ENCODE measurements at places on chromosomes 6 and 20. TPM values are rescaled to one million over a fixed set of nuclear protein-coding genes. Genes with fewer than 3 reads are reported as not detected.
A peak's percentile ranks its signal among the peaks of the same experiment; 100 is the strongest.

DNA sequence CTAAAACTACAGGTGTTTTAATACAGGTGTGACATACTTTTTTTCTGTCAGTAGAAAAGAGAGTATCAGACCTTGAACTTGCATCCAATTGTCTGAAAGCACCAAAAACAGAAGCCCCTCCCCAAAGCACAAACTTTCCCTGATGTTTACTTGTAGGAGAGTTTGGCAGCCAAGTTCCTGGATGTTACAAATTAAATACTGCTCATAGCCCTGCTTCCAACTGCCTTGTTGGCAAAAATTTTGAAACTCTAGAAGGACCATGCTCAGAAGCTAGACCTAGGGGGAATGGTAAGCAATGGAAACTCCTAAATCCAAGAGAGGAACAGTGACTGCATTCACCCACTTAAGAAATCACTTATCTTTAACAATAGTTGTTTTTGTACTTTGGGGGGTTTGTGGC, 17.0 kb upstream of the ARG1 start:
- no peak for DNase-seq

GRCh38 chr6:161833099-161833860, 559.4 kb upstream of the AGPAT4 start:
- no peak for DNase-seq

- DNase-seq: no peak
Observed at GRCh38 chr6:49506569-49507111, 6.9 kb downstream of the GLYATL3 start.

- no peak for DNase-seq
Observed at GRCh38 chr20:63547725-63548480, at the start of gene SRMS. TSS of gene SRMS (minus strand) at chr20:63547749. CDS start at chr20:63547463, 286 bp downstream.

- DNase-seq: no peak
Observed at GRCh38 chr6:1144842-1145767, 166.8 kb upstream of the FOXQ1 start.

DNA sequence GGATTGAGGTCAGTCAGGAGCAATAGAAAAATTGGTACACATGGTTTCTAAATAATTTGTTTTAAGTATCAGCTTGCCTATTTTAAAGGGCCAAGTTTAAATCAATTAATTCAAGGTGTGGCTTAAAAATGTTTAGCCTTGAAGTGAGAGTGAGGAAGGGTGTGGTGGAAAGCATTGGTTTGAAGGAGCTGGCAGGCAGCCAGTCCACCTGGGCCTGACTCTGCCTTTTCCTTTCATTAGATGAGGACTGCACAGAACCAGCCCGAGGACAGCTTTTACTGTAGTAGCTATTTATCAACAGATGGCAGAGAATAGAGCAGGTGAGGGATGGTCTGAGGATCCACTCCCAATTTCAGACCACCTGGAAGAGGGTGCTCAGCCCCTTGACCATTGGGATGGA, 42.4 kb downstream of the DHX35 start:
- DNase-seq: no peak

DNA sequence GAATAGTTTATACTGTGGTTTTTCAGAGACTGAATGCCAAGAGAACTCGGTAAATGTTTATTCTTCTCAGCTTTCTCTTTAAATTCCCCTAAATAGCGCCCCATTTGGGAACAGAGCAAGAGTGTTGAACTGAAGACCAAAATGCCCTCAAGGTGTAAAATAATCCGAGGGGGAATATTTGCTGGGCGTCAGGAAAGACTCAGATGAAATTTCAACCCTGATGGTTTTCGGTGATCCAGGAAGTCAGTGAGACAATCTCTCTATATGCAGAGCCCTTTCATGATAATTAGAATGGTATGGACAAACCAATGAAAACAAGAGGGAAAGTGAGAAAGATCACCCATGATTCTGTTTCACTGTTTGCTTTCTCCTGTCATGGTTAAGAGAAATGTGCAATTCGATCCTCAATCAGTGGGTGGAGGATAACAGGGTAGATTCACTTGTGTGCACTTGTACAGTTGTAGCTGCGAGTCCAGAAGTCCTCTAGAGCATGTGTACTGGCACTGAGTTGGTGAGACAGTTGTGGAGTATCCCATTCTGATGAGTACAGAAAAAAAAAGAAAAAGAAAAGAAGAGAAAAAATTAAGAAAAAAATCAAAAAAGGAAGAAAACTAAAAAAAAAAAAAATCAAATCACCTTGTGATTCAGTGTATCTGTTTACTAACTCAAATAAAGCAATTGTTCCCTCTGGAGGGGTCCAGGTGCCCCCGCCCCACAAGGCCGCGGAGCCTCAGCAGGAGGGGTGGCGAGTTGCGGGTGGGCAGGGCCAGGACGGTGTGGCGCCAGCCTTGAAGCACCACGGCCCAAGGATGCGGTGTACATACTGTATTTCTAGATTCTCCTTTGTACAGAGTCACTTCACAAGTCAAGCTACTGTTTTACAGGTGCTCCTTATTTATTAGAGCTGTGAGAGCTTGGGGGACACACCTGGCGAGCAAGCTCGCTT, 164.9 kb downstream of the SCML4 start:
- DNase-seq: no peak

GRCh38 chr6:122283884-122284283, 115.6 kb upstream of the HSF2 start:
- no peak for DNase-seq

GRCh38 chr20:23143098-23143497, 57.0 kb upstream of the CD93 start:
- DNase-seq: peak; percentile 91

DNA sequence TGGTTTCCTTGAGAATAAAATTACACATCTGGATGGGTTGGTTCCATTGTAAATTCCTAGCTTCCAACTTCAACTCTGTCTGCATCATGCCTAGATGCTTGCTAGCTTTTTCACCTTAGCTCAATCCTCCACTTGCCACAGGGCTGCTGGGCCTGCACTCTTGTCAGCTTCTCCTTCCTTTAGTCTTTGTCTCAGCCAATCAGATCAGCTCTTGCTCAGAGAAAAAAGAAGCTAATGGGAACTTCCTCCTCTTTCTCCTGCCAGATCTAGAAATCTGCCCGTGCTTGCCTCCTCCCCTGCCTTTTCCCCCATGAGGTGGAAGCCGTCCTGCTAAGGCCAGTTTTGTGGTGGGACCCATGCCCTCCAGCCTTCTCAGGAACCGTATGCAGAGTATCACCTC, 18.5 kb downstream of the RAE1 start:
- DNase-seq: no peak

DNA sequence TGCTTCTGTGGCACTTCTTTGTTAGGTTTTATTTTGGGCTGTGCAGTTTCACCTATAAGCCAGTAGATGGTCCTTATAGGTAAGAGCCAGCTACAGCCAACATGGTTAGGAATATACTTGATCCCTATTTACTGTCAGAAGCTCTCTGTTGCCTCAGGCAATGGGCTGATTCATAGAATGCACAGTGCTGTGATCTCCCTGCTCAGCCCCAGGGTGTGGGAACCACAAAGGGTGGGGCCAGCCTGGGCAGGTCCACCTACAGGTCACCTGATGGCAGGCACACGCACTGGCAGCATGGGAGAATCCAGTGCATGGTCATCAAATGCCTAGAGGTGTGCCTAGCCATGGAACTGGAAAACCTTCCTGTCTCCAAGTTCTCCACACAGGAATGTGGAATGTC, 191.9 kb downstream of the MOXD1 start:
- DNase-seq: no peak

The DEK gene
- total RNA-seq: 109 TPM

The CASS4 gene
- 2.0 TPM for total RNA-seq

The OVOL2 gene
- not detected for total RNA-seq
